ENCODE measurements at places on chromosomes 1 and 21.

- DNase-seq: no peak
Measured at GRCh38 chr1:101250656-101251272, 13.9 kb downstream of the S1PR1 start.

DNA sequence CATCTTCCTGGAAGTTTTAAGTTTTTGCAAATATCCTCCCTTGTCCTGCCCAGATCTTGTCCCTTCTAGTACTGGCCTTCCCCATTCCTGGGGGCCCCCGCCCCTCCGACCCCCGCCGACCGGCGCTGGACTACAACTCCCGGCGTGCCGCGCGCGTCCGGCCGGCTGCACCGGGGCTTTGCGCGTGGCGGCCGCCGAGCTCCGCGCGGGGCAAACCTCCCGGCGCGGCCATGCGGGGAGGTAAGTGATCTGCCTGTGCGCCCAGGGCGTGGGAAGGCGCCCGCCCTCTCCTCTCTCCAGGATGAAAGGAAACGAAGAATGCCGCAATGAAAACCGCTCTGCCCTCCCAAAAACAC is 3.2 kb upstream of the SAMD13 start:
- DNase-seq: peak; percentile 10

- DNase-seq: no peak
Measured at GRCh38 chr1:83531521-83532309, 467.2 kb downstream of the TTLL7 start.

GRCh38 chr1:36094621-36095061 is 5.9 kb downstream of the ADPRS start:
- DNase-seq: no peak

DNA sequence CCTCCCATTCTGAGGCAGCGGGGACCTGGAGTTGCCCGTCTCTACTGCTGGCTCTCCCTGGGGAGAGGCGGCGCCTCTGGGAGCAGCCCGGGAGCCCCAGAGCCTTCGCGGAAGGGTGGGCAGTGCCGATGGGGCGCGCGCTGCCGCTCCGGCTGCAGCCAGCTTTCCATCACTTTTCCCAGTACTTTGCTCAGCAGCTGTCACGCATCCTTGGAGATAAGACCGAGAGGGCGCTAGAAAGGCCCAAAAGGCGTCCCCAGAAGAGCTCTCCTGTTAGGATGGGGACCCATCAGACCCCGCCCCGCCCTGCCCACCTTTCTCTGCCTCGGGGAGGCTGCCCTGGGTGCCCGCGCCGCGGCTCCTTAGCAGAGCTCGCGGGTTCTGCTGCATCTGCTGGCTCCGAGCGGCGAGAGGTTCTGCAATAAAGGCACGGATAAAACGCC is 534 bp downstream of the KCNH1 start:
- no peak for DNase-seq

DNA sequence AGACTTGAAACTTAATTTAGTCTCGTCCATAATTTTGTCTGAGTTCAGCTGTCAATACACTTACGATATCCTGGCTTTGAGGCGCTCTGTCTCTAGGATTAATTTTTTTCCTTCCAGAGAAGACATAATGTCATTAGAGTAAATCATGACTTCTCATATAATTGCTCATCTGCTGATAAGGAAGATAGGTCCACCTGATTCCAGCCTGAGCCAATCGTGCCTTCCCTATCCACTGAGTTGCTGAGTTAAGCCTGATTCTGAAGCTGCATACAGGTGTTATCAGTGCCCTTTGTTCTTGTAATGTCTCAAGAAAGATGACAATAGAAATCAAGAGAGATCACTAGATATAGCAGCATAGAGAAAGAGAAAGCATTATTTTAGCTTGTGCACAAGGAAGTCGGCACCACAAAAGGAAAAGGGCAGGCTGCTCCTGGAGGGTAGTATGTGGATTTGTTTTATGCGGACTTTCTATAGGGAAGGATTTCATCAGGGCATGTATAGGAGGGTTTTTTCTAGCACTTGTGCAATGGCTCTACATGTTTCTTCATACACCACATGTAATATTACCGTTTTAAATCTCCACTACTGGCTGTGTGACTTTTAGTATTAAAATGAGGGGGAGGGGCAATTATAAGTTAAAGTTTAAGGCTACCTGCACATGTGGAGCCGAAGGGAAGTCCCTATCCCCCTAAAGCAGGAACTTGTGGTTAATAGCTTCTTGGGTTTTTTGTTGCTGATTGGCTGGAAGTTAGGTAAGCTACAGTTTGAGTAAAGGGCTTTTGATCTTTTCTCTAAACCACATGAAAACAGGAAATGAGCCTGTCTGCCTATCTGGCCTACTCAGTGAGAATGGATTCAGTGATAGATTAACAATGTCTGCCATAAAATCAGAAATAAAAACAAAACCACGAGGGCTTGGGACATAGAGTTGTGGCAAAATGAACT is 133.4 kb downstream of the PLPPR5 start:
- DNase-seq: no peak

DNA sequence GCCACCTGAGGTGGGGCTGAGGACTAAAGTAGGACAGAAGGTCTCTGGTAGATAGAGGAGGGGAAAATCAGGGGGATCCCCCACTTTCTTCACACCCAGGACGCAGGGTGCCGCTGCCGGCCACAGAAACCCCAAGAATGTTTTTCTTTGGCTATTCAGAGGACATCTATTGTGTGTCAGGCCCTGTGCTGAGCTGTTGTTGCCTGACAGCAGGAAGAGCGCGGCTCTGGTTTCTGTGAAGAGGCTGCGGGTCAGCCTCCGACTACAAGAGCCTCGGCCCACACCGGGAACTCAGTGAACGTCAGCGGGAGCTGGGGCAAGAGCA is 407 bp upstream of the PIGV start:
- no peak for DNase-seq

- no peak for DNase-seq
Measured at GRCh38 chr1:17790383-17791054, 35.4 kb downstream of the ACTL8 start.

DNA sequence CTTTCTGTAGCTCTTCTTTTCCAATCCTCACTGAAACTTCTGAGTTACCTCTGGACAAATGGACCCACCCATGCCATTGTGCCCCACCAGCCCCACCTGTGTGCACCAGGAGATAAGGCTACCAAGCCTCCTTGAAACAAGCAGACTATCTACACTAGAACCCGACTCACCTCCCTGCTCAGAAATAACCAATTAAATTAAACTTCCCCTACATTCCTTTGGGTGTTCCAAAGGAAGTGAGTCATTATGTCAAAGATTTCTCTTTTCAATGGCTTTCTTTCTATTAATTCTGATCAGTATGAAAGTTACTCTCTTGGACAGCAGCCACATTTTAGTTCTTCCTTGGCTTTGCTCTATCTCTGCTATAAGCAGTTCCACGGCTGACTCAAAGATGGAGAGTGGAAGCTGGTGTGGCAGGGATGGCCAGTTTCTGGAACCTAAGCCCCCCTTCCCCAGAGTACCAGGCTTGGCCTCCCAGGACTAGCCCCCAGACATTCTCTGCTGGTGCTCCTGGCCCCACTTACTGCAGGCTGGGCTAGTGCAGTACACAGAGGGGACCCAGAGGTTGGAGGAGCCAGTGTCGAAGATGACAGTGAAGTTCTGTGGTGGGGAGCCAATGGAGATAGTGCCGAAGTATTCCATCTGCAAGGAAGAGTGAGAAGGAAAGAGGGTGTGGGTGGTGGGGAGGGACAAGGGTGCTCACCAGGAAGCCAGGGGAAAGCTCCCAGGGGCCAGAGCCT is 1.9 kb downstream of the CTSE start:
- DNase-seq: no peak

DNA sequence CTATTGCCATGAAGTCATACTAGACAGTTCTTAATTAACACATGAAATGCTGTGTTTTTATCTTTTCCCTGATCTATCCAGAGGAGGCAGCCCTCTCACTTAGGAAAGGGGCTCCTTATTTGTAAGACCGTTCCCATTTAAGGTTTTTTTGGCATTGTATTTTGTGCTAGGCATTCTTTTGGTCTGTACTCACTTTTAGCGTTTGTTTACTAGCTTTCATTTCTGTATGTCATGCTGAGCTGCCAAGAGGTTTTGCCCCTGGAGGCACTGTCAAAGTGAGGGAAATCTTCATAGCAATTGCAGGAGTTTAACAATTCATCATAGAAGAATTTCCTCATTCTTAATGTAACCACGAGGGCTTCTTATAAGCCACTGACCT is 59.5 kb downstream of the MTR start:
- DNase-seq: no peak
